ENCODE measurements at places on chromosomes 16 and 17. TPM values are rescaled to one million over a fixed set of nuclear protein-coding genes. Genes with fewer than 3 reads are reported as not detected.

SOST gene
- 115 TPM for total RNA-seq

ABI3 gene
- total RNA-seq, result 0.47 TPM

MYLK3 gene
- 0.23 TPM for total RNA-seq

IRF8 gene
- not detected for total RNA-seq

ASPHD1 gene
- 13.5 TPM for total RNA-seq

AOC3 gene
- 0.23 TPM for total RNA-seq

SLC12A3 gene
- total RNA-seq, result under 0.01 TPM

PYDC1 gene
- not detected for total RNA-seq

EZH1 gene
- total RNA-seq, result 6.7 TPM

PLEKHG4 gene
- 11.7 TPM for total RNA-seq

TM4SF5 gene
- not detected for total RNA-seq

ACSM2A gene
- total RNA-seq, result not detected

EVPLL gene
- total RNA-seq, result not detected

HASPIN gene
- total RNA-seq, result 0.23 TPM

MT4 gene
- total RNA-seq, result not detected

LYRM9 gene
- total RNA-seq, result 3.2 TPM

TVP23B gene
- total RNA-seq, result 70.6 TPM

ACSF2 gene
- 71.8 TPM for total RNA-seq

DNASE1 gene
- total RNA-seq, result 34.2 TPM

CD300A gene
- not detected for total RNA-seq

MT1G gene
- not detected for total RNA-seq

CDRT15L2 gene
- total RNA-seq, result not detected

TMEM219 gene
- 47.5 TPM for total RNA-seq

PLD6 gene
- 1.1 TPM for total RNA-seq

NPIPB8 gene
- not detected for total RNA-seq

DNAI2 gene
- total RNA-seq, result not detected

ZSCAN10 gene
- total RNA-seq, result not detected

TNFSF13 gene
- total RNA-seq, result 1.1 TPM

OMG gene
- total RNA-seq, result 11.0 TPM

NEUROD2 gene
- not detected for total RNA-seq

CPNE7 gene
- 9.1 TPM for total RNA-seq

TBC1D3K gene
- not detected for total RNA-seq

CLEC19A gene
- not detected for total RNA-seq

KRTAP4-1 gene
- not detected for total RNA-seq

ZP2 gene
- total RNA-seq, result not detected

GUCY2D gene
- total RNA-seq, result not detected

MT1X gene
- 19.2 TPM for total RNA-seq

RHBDF1 gene
- total RNA-seq, result 35.7 TPM

CCDC144A gene
- 12.0 TPM for total RNA-seq

CHD9NB gene
- 3.5 TPM for total RNA-seq

ZNHIT3 gene
- 24.5 TPM for total RNA-seq

HCRT gene
- not detected for total RNA-seq

KRT36 gene
- total RNA-seq, result 0.12 TPM

QRICH2 gene
- 6.0 TPM for total RNA-seq

PMFBP1 gene
- total RNA-seq, result 0.15 TPM

SEPTIN1 gene
- total RNA-seq, result 0.15 TPM

PIRT gene
- total RNA-seq, result not detected

MEIOC gene
- 0.08 TPM for total RNA-seq

PDE6G gene
- total RNA-seq, result 0.35 TPM

DPEP3 gene
- total RNA-seq, result not detected

TBKBP1 gene
- total RNA-seq, result 5.5 TPM

HBA2 gene
- not detected for total RNA-seq

NF1 gene
- 35.4 TPM for total RNA-seq

HSPB9 gene
- not detected for total RNA-seq

PRR15L gene
- not detected for total RNA-seq

DBNDD1 gene
- total RNA-seq, result 2.6 TPM

Measured in smooth muscle cell of the coronary artery (primary cell).